ENCODE measurements at places on chromosomes 5 and 9.

DNA sequence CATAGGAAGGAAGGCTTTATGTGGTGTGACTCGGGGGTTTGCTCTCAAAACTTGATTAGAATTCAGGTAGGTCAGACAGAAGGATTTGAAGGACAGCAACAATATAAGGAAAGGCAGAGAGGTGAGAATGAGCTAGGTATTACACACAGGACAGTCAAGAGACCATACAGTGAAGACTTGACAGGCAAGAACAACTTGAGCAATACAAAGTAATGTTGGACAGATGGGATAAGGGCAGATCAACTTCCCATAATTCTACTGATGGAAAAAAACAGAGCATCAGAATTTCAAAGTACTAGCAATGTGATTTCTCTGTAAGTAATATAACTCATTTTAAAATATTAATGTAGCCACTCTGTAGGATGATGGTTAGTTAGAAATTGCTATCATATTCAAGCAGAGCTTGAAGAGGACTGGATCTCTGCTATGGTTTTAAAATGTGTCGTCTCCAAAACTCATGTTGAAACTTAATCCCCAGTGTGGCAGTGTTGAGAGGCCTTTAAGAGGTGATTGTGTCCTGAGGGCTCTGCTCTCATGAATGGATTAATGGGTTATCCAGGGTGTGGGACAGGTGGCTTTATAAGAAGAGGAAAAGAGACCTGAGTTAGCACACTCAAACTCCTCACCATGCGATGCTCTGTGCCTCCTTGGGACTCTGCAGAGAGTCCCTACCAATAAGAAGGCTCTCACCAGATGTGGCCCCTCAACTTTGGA, 22.4 kb upstream of the HOMER1 start:
- DNase-seq, result no peak

DNA sequence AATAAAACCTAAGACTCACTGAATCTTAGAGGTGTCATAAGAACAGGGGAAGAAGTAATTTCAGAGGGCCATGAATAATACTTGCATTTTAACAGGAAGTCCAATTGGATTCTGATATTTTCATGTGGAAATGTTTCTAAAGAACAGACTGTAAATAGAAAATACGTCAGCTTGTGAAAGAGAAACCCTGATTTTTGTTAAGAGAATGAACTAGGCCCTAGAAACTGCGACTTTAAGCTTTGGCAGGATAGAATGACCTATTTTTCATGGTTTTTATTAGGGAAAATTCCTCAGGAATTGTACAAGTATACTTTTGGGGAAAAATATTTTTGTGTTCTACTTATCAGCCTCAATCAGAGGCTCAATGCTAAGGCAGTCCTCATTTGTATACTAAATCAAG, 215.5 kb upstream of the ACTBL2 start:
- no peak for DNase-seq

- DNase-seq, result no peak
Measured at GRCh38 chr5:93584596-93585040, 1.6 kb downstream of the NR2F1 start.

DNA sequence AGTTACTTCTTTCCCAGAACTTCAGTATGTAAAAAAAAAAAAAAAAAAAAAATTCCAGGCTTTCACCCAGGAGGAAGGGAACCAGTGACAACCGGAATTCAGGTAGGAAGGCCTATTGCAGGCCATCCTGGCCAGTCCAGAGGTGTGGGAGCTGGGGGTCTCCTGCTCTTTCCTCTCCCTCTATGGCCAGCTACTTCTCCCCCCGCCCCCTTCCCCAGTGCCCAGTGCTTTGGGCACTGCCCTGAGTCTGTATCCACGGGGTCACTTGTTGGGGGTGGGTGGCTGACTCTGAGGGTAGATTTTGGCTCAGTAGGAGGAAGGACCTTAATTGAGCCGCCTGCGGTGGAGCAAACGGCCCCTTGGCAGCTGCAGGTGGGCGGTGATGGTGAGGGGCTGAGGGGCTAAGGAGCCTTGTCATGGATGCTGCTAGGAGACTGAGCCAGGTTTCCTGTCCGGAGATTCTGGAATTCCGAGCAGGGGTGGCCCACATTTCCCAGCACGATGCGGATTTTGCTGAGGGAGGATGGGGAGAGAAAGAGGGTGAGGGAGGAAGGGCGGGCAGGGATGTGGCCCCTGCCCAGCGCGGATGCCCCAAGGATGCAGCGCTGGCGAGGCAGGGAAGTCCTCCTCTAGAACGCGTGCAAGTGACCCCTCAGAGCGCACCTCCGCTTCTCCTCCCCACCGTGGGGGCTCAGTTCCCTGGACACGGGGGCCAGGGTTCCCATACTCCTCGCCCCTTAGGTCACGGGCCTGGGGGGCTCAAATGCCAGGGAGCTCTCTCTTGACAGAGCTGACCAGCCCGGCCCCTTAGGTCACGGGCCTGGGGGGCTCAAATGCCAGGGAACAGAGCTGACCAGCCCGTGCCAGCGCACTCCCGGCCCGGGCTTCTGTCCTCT, 1.2 kb upstream of the PHF2 start:
- DNase-seq, result no peak

- no peak for DNase-seq
Measured at GRCh38 chr5:14744296-14745187, 80.0 kb downstream of the OTULIN start.

DNA sequence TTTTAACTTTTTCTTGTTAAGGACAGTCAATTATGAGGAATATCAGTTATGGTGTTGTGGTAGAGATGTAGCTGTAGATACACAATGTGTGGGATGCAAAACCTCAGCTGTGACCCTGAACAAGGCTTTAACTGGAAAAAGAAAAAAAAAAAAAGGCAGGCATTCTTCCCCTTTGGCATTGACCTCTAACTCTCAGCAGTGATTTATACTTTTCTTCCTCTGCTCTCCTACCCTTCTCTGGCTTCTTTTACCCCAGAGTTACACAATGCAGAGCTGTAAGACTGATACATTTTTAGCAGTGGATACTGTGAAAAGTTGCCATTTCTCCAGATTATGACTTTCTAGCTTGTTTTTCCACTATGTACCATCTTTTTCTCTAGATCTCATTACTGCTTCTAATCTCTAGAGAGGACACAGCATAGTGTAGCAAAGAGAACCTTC, 2.0 kb downstream of the CTNNAL1 start:
- no peak for DNase-seq

GRCh38 chr9:97524424-97524823, 23.0 kb downstream of the TMOD1 start:
- no peak for DNase-seq

DNA sequence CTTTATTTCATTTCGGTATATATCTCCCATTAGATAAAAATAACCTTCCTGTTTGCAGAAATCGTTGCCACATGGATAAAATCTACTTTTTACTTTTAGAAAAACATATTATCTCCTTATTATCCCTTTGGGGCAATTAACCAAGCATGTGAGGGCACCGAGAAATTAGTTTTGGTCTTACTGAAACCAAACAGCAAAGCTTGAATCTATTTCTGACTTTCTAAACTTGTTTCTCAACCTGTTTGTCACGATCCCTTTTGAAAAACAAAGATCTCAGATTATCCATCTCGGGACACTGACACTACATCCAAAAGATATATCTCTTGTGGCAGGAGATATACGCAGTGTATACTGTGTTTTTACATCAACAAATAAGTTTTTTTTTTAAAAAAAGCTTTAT, 2.3 kb downstream of the TUT7 start:
- DNase-seq, result no peak

GRCh38 chr9:77649109-77649812, 1.1 kb upstream of the GNA14 start:
- DNase-seq, result no peak

DNA sequence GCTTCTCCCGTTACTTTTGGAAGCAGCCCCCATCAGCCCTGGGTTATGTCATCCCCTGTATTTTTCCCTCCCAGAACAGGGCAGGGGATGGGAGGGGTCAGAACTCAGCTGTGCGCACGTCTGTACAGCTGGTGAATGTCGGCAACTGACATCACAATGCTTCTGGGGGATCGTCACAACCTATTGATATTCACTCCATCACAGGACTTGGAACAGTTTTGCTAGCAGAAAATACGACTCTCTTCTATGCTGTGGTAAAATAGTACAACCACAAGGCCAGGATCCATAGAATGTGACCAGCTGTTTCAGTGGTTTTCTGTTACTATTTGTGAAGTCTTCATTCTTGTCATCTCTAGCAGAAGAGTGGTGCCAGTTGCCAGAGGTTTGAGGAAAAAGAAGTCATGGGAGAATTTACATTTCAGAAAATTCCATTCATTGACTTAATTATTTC, 77.1 kb upstream of the KLF4 start:
- DNase-seq, result no peak

GRCh38 chr5:54049963-54050362, 260.4 kb downstream of the ARL15 start:
- DNase-seq, result no peak

GRCh38 chr9:105309531-105309931, 65.1 kb downstream of the SLC44A1 start:
- no peak for DNase-seq

DNA sequence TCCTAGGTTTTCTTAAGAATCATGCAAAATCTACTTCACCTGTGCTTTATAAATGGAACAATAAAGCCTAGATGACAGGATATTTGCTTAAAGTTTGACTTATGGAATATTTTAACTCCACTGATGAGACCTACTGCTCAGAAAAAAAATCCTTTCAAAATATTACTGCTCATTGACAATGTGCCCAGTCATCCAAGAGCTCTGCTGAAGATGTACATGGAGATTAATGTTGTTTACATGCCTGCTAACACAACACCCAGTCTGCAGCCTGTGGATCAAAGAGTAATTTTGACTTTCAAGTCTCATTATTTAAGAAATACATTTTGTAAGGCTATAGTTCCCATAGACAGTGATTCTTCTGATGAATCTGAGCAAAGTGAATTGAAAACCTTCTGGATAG, 889.6 kb downstream of the CDH18 start:
- no peak for DNase-seq

DNA sequence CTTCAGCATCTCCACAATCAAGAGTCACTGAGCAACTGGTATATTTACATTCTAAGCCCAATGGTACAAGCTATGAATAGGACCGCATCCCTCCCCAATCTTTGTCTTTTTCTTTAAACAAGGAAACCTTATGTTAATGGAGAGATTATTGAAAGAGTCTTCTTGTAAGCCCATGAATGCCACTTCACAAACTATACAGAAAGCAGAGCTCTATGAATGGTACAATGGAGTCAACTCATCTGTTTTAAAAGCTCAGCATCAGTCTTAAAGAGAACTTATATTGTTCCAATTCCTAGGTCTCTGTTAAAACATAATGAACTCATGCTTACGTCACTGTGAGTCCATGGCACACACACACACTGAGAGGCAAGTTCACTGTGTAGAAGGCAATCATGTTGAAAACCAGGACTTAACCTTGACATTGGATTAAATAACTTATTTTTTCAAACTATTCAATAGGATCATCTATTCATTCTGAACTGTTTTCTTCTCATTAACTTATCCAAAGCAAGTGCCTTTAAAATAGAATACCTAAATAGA, 4.5 kb downstream of the NREP start:
- no peak for DNase-seq

DNA sequence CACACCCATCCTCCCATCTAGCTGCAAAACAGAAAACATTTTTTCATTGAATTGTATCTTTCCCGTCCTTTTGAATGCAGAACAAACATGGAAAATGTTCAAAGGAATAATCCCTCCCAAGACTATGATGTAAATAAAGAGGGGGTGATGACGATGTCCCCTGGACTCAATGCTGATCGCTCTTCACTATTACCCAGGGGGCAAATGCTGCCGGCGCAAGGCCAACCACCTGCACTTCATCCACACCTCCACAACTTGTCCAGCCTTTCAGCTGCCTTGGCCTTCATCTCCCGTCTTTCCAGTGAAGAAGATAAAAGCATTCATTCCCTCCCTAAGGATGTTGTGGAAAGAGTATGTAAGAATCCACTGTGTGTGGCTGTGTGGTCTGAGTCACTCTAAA, 240.3 kb downstream of the AGTPBP1 start:
- DNase-seq, result no peak

DNA sequence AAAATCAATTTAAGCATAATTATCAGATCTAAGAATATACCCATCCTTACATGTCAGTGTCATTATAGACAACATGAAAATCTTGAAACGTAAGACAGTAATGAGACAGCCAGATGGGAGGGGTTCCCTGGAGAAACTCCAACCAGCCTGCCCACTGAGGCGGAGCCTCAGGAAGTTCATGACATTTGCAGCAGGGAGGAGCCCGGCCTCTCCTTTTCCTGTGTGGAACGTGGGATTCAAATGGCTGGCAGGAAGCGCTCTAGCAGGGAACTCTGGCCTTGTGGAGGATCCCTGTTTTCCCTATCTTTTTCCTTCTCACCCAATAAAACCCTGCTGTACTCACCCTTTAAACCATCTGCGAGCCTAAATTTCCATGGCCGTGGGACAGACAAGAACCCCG, 176.6 kb upstream of the KCNN2 start:
- no peak for DNase-seq

DNA sequence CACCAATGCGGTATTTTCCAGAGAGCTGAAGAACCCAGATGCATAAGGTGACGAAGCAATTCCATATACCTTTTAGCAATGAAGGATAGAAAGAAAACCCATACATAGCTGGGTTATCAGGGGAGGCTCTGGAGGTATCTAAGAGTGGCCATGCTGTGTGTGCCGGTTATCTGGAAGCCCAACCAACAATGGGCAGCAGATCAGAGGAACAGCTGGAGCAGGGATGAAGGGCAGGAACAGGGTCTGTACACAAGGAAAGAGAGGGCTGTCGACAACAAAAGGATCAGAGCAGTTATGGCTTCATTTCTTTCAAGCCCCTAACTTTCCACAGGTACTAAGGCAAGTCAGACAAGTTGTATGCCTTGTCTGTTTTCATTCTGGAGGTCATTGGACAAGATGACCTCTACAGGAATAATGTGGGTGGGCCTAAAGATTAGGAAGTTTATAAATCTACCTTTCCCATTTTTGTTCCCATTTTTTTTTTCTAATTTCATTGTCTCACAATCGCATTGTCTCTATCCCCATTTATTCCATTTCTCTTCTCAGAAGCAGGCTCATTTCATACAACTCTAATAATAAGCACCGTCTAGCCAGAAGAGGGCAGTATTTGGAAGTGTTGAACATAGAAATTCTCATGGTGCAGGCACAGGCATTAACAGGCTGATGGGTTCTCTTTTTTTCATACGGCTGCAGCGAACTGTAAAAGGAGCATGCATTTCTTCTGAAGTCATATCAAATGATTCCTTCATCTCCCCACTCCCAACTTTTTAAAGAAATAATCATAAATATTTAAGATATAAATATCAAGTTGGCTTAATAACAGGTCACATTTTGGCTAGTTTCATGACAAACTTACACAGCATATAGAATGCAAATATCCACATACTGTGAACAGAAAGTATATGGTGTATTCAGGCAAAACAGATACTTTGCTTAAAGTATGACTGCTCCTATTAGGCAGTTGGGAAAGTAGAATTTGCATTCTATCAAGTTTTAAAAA, 63.5 kb downstream of the ZNF474 start:
- DNase-seq, result no peak

DNA sequence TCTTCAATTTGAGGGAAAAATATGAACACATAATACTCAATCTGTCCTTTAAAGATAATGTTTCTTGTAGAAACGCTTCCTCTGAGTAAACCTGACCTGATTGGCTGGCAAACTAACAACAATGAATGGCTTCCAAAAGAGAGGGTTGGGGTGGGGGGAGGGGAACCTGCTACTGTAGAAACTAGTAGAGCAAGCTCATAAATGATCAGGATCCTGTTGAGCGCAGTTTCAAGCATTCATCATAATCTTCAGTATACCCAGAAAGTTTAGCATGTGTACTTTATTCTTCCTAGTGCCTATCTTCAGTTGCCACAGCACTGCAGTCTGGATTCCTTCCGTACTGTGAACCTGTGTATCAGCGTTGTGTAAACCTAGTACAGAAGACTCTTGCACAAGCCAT, 63.0 kb upstream of the FCHO2 start:
- DNase-seq, result no peak
